NCI-H1694 treated with DMSO at 0.1 percent for 48 hours (cell line): ENCODE measurements at places on chromosomes 2 and 18.

DNA sequence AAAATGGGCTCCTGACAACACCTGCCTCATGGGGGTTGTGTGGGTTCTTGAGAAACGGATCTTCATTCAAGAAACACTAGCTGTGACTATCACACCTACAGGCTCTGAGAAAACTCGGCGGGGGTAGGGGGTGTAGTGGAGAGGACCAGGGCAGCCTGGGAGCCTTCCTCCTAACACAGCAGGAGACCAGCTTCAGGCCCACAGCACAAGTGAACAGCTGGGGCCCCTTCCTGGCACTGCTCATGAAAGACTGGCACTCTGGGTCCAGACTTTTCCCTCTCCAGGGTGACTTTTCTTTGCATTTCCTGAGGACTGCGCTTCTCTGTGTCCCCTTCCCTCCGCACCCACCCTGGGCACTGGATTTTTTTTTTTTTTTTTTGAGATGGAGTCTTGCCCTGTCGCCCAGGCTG is 7.2 kb upstream of the SEMA4C start:
- DNase-seq, result no peak

DNA sequence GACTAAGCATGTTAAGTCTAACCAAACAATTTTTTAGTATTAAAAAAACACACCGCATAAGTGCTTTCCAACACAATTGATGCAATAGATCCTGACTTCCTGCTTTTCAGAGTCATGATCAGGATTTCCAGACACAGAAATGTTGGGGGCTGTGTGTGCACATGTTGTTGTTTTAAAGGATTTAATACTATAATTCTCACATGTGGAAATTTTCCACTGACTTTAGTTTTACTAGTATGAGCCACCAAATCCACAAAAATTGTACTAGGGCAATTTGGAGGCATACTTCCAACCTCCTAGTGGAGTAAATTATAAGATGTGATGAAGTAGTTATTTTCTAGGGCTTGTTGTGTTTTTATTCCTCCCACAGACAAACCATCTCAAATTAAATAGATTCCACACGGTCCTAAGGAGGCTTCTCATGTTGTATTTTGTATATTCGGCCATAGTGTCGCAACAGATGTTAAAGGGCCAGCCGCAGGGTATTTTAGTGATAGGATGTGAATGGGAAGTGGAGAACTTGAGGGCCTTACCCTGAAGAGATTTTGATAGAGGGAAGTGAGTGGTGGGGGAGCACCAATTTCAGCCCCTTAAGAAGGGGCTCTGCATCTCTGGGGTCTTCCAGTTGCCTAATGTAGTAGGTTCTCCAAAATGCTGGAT is 108.9 kb upstream of the KLF7 start:
- DNase-seq, result no peak

DNA sequence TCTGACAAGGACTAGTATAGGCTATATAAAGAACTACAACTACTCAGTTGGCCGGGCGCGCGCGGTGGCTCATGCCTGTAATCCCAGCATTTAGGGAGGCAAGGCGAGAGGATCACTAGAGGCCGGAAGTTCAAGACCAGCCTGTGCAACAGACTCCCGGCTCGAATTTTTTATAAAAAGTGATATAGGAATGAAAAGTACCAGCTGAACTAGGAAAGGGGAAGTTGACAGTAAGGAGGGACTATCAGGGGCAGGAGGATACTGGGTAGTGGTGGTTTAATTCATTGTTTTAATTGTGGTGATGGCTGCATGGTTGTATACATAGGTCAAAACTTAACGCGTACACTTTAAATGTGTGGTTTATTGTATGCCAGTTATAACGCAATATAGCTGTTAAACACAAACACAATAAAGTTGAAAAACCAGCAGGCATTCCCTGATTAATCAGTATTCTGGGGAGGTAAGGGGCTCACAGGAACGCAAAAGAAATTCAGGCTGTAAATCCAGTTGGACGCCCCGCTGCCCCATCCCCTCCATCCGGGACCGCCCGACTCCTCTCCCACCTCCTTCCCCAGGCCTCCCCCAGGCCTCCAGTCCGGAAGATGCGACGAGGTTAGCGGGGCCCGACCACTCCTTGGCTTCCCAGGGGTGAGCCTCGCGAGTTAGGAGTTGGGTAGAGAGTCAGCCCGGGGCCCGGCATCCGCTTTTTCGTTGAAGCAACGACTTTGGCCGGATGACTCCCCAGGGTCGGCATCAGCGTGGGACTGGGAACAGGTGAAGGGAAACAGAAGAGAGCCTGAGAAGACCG is 746 bp upstream of the POLR1B start:
- peak; percentile 76 for DNase-seq

DNA sequence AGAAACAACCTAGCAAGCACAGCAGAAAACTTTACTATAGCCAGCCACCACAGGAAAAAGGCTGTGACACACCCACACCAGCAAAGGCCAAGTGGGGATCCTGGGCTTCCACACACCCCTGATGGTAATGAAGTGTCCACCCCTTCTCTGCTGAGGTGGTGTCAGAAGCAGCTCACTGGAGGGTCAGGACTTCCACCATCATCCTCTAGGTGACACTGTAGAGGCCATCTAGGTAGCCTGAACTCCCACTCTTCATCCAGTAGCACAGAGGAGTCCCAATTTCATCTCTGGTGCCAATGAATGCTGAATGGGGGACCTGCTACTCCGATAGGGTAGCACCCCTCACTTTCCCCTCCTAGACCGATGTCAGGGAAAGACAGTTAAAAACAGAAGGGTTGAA is 1544.4 kb downstream of the LRP1B start:
- DNase-seq, result no peak

DNA sequence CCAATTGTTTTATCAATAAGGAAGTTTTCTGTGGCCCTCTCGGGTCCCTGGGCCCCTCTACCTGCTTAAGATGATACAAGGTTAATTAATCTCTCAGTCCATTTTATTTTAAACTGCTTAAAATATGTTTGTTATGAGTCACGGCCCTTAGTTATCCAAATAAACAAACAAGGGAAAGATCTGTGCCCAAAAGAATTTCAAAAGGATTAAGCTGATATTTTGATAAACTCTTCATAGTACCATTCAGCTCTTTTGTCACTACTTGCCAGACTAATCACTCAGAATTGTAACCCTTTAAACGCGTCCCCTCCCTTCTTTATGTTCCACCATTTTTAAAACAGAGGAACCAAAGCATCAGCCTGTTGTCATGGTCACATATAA is 144.7 kb upstream of the STK17B start:
- DNase-seq, result no peak

DNA sequence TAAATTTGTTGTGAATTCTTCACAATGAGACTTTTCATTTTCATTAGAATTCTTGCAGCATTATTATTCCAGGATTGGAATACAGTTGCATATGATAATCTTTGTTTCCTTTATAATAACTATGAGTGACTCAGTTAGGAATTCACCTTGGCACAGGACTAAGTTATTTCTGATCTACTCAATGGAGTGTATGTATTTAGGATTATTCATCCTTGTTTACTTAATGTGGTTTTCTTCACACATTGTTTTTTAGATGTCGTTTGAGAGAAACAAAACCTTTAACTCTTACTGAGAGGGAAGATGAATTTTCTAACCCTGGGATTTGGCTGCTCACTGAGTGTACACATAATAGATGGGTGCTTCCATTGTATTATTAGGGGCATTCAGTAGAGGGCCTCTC is 970.1 kb downstream of the DPP10 start:
- no peak for DNase-seq

GRCh38 chr2:118165595-118165994 is 77.3 kb downstream of the INSIG2 start:
- DNase-seq, result no peak

DNA sequence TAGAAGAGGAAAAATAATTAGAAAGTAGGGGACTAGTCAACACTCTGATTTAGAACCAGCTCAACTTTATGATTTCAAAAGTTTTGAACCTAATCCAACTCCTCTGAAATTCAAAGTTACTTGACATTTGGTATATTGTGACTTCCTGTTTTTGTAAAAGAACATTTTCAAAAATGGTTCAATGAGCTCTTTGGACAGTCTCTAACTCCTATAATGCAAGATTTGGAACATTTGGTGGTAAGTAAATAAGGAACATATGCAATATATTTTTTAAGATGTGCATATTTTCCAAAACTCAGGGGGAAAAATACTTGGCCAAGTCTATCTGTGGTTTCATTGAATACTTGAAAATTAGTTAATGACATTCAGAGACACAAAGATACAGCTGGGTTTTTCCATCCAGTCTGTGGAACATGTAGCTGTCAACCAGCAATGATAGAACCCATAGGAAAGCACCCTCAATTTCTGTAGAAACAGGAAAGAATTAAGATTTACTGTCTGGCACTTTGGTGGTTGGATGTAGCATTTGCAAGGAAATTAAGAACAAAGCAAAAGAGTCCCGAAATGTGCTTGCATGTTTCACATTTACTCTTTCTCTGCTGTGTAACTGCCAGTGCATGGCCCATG is 17.0 kb upstream of the ANKRD44 start:
- no peak for DNase-seq

- DNase-seq, result no peak
Observed at GRCh38 chr18:4385876-4386275, 69.2 kb downstream of the DLGAP1 start.

GRCh38 chr2:219084791-219085190 is 24.1 kb upstream of the IHH start:
- no peak for DNase-seq

GRCh38 chr18:52992041-52992440 is 652.0 kb downstream of the DCC start:
- DNase-seq, result peak; percentile 9

DNA sequence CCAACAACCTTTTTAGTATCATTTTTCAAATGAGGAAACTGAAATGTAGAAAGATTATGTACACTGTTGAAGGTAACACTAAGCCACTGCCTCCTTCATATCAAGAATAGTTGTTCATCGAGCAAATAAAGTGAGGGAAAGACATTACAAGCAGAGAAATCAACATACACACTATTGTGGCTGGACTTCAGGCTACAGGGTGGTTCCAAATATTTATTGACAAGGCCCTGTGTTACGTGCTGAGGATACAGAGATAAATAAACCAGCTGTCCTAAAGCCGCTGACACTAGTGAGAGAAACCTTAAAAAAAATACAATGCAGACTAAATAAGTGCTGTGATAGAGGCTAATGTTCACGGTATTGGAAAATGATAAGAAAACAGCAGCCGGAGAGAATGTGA is 1.9 kb upstream of the LNPK start:
- no peak for DNase-seq

DNA sequence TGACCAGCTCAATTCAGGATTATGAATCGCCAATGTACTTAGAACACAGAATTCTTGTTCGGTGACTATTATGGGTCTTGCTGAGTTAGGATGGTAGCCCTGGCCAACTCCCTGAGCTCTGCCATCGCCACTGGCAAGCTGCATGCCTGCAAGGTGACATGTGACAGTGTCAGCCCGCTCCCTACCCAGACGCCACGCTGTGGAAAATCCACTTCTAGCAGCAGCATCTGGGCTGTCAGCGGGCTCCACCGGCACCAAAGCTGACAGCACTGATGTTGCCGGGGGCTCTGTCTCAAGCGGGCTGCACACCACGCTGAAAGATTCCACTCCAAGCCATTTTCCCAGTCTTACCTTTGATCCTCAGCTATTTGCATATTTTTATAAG is 100.7 kb downstream of the MYT1L start:
- peak; percentile 86 for DNase-seq

DNA sequence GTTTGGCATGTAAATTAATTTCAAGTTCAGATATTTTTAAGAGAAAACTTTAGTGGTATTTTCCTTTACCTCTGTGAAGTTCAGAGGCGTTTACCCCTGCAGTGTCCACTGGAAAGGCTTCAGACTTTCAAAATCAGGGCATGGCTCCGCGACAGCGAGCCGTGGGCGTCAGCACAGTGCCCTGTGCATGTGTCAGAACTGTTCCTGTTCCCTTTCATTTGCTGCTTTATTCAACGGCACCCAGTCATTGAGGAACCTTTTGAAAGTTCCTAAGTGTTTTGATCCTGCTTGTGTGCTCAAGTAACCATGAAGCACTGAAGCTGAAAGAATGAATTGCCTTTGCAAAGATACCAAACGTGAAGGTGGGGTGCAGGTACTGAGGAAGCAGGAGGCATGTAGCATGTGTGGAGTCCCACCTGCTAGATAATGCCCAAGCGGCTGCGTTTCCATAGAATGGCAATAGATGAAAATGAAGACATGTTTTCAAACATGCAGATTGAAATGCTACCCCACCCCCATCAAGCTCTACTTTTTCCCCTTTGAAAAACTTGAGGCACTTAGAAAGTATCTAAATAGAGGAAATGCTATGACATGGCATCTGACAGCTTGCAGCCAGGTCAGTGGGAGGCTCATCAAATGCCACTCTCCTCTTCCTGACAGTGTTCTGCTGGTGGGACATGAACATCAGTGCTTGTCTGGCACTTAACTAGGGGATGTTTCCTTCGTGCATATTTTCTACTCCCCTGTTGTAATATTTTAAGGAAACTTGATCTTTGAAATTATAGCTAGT is 148.6 kb downstream of the ZNF236 start:
- DNase-seq, result no peak

GRCh38 chr2:138193416-138194213 is 229.3 kb downstream of the HNMT start:
- no peak for DNase-seq

GRCh38 chr18:43534511-43534910 is 257.2 kb upstream of the SYT4 start:
- no peak for DNase-seq

DNA sequence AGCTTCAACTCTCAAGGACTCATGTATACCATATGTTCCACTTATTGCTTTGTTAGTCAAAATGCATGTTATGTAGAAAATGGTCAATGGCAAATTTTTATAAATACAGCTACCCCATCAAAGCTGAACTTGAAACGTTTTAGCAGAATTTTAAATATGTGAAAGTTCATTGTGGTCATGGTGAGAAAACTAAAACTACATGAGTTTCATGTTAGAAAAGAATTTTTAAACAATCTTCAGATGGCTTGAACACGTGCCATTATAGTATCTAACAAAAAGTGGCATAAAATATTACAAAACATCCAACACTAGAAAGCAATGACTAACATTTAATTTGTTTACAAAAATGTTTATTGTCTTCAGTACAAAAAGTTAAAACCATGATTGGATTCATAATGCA is 246.0 kb upstream of the KCNJ3 start:
- DNase-seq, result no peak

DNA sequence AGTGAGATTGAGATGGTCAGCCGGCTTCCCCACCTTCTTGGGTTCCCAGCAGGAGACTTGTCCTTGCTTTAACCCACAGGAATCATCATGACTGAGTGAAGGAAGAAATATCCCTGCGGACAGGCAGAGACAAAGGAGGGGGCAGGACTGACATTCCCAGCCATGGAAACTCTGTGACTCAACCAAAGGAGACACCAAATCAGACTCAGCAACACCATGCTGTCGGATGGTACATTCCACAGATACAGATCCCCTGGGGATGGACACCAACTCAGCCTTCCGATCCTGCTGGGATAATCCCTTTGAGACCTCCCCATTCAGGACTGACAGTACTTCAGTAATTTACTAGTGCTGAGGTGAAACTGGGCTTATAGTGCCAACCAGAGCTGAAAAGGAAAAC is 518.3 kb downstream of the XIRP2 start:
- DNase-seq, result no peak
